HepG2 (cell line): ENCODE measurements at places on chromosomes 4 and X. TPM values are rescaled to one million over a fixed set of nuclear protein-coding genes. Genes with fewer than 3 reads are reported as not detected.

The HERC6 gene
- total RNA-seq: 2.0 and 2.7 TPM in 2 replicates

- no peak for DNase-seq
Measured at GRCh38 chr4:83589279-83589678, 53.4 kb downstream of the GPAT3 start.

DNA sequence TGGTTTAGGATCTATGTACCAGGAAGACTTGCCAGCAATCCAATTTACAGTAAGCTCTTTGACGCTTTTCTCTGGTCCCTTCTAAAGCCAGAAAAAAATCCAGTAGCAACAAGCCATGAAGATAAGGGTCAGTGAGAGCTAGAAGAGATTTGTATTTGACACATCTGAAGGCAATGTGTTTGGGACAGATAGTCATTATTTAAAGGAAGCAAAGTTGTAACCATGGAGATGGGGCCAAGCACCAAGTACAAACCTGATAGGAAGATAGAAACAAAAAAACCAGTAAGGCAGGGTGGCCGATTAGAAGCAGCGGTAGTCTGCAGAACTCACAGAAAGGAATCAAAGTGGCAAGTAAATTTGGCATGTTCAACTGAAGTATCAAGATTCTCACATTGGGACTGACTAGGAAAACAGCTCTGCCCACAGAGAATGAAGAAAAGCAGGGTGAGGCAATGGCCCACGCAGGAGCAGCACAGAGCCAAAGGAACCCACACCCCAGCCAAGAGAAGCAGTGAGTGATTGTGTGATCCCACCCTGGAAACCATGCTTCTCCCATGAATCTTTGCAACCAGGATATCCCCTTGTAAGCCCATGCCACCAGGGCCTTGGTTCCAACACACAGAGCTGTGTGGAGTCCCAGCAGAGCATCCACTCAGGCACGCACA lies 12.9 kb upstream of the C4orf54 start:
- DNase-seq: no peak

DNA sequence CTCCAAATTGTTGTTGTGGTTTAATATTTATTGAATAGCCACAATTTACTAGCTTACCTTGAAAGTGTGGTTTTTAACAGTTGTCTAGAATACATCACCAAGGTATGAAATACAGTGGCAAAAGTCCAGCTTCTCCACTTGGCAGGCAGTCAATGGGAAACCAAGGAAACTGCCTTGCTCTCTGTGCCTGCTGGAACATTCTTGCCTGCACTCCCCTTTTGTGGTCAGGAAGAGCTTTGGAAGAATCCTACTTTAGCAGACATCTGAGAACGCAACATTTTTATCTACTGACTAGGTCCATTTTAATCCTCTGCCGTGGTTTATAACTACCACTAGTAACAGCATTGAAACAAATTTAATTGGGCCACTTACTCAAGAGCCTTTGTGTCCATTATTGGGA lies 64.5 kb downstream of the TENM3 start:
- DNase-seq: no peak

The TIMM17B gene
- 53.4 and 56.0 TPM in 2 replicates for total RNA-seq

GRCh38 chrX:115177932-115178331 lies 11.3 kb upstream of the RBMXL3 start:
- DNase-seq: no peak

- no peak for DNase-seq
Measured at GRCh38 chrX:16177260-16177659, 10.0 kb downstream of the MAGEB17 start.

DNA sequence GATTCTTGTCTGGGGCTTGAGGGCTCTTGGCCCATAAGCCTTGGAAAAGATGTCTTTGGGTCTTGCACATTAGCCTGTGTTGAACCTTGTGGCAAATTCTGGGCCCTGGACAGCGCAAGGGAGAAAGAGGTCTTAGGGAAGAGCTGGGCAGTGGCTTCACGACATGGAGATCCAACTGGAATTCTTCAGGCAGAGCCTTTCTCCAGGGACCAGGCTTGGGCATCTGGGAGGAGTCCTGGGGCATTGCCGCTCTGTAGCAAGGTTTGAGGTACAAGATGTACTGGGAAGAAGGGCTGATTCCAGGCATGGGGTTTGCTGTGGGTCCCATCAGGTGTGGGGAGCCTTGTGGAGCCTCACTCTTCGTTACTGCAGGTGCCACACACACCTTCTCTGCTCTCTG lies 104.0 kb upstream of the ACTRT1 start:
- DNase-seq: no peak

GRCh38 chr4:7210824-7211223 lies 18.5 kb downstream of the SORCS2 start:
- no peak for DNase-seq

DNA sequence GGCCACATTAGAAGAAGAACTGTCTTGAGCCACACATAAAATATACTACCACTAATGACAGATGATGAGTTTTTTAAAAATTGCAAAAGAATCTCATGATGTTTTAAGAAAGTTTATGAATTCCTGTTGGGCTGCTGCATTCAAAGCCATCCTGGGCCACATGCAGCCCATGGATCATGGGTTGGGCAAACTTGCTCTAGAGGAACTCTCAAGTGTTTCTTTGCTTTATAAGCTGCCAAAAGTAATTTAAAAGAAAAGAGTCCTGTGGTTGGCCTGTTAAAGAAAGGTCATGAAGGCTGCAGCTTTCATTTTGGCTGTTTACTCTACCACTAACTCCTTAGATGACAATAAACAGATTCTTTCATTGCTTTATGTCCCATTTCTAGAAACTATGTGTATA lies 218.2 kb downstream of the SCFD2 start:
- no peak for DNase-seq

DNA sequence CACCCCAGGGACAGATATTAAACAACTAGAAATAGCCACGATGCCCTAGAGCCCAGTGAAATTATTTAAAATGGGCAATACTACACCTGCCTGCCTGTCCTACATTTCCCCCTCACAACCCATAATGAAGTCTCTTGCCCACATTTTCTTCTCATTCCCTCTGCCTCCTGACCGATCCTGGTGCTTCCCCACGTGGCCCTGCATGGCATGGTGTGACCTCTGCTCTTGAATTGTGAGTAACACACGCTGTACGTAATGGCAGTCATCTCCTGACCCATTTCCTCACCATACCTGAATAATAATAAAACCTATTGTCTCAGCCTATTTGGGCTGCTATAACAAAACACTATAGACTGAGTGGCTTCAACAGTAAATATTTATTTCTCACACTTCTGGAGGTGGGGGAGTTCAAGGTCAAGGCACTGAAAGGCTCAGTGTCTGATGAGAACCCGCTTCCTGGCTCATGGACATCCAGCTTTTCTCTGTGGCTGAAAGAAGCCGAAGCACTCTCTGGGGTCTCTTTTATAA lies 77.0 kb upstream of the ENPP6 start:
- no peak for DNase-seq

GRCh38 chrX:153611298-153612095 lies 12.6 kb upstream of the CCNQ start:
- DNase-seq: no peak

DNA sequence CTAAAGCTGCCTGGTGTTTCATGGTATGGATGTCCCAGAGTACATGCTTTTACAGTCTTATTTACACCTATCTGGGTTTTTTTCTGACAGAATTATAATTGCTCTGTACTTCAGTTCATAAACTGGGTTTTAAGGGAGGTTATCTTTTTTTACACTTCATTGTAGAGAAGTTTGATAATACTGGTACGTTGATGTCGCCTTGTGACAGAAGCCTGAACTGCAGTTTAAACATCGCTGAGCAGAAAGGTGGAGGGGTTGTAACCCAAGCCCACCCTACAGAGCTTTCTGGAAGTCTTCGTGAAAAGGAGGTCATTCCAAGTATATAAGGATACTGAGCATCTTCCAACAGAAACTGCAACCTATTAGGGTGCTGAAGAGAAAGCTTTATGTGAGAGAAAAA lies 46.4 kb downstream of the BEX1 start:
- DNase-seq: no peak

The IL9R gene
- total RNA-seq: not detected in 2 replicates

GRCh38 chrX:129793604-129794191 lies 13.9 kb downstream of the SASH3 start:
- DNase-seq: no peak

The CTAG1B gene
- not detected in 2 replicates for total RNA-seq

- DNase-seq: no peak
Measured at GRCh38 chrX:13741695-13742094, 7.1 kb downstream of the OFD1 start.

DNA sequence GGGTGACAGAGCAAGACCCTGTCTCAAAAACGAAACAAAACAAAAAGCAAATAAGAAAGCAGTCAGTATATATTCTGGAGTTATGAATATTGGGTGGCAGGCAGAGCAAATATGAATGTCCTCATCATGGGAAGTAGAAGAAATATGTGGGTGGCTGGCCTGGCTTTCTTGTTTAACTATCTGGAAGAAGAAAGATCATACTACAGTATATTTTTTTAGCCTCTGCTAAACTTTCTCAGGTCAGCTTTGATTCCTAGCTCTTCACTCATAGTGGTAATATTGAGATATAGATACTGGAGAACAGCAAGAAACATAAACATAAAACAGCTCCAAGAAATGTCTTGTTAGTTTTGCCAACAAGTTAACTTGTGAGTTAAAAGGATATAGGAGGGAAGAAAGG lies 192.5 kb downstream of the SOWAHB start:
- DNase-seq: no peak

The RRH gene
- total RNA-seq: 0.07 and 0.22 TPM in 2 replicates

- DNase-seq: no peak
Measured at GRCh38 chrX:12007881-12008280, 130.4 kb upstream of the FRMPD4 start.

- DNase-seq: no peak
Measured at GRCh38 chrX:108397627-108398391, 40.4 kb downstream of the COL4A6 start.

The FREM3 gene
- not detected in 2 replicates for total RNA-seq

DNA sequence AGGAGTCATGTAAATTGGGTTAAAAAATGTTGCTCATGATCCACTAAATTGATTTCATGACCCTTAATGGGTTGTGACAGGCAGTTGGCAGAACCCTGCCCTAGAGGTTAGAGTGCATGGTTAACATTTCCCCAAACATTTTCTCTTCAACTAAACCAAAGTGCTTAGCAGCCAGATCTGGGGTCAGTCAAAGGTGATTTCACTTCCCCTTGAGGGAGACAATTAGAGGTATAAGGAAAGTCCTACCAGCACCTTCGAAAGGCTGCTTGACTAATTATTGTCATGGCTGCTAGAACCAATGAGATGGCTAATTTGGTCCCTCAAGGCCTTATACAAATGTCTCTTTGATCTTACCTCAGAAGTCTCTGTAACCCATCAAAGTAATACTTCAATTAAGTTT lies 30.9 kb upstream of the INTS6L start:
- no peak for DNase-seq

DNA sequence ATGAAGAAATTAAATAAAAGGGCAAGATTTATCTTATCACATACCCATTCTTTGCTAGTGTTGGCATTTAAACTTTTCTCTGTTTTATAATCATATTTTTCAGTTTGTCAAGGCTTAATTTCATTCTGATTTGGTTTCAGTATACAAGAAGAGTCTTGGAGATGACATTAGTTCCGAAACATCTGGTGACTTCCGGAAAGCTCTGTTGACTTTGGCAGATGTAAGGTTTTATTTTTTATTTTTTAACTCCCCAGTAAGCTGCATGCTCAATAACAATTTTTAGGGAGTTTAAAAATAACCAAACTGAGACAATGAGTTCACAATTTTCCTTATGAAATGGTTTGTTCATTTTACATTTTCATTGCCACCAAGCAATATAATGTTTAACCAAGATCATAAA lies 39.8 kb downstream of the ANXA3 start:
- DNase-seq: no peak

GRCh38 chr4:40881851-40882250 lies 132.1 kb downstream of the NSUN7 start:
- no peak for DNase-seq

The PDCL2 gene
- not detected in 2 replicates for total RNA-seq

DNA sequence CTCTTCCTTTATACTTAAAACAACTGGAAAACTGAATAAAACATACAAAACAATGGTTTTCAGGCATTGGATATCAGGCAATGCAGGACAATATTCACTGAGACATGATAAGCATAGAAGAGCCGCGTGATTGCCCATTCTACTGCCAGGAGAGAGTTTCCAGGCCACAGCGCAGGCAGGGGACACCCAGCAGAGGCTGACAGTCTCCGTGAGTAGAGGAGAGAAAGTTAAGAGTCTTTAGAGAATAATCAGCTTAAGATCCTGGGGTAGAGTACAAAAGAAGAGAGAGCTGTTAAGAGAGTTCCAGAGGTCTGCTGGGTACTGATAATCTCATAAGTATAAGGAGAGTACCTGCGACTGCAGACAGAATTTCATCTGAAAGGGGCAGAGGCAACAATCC lies 18.4 kb upstream of the FRAS1 start:
- DNase-seq: no peak

DNA sequence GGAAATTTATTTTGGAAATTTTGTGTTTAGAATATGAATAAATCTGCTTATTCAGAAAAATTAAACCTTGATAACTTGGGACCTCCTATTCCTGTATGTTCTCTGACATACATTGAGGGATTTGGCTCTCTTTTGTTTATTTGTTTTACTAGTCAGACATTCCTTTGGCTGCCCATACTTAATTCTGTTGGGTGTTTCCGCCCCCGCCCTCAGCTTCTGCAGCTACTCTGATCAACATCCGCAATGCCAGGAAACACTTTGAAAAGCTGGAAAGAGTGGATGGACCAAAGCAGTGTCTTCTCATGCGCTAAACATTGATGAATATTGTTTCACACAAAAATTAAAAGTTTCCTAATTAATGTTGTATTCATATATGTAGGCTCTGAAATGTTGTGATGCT lies 40.5 kb downstream of the RRAGB start:
- no peak for DNase-seq

DNA sequence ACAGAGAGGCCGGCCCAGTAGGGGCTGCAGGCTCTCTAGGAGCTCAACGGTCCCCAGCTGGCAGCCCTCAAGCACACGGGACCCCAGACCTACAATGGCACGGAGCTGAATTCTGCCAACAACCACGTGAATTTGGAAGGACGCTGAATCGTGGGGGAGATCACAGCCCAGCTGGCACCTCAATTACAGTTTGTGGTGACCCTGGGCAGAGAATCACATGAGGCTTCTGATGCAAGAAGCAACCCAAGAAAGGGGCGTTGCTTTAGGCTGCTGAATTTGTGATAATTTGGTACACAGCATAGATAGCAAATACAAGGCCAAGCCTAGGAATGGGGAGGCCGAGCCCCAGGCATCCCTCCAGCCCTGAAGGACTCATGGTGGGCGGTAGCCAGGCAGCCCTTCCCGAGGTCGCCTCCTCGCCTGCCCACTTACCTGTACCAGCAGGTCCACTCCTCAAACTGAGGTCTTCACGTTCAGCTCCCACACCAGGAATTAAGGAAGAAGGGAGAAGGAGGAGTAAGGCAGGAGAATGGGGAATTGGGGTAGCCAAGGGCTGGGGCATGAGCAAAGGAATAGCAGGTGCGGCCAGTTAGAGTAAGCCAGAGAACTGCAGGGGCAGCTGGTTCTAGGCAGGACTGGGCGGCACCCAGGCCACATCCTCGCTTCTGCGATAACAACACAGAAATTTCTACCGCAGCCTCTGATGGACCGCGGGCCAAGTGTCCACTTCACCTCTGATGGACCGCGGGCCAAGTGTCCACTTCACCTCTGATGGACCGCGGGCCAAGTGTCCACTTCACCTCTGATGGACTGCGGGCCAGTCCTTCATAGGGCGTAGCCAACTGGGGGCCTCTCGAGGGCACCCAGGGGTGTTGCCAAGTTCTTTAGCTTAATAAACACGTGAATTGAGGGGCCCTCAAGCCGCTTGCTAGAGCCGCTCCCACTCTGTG lies 23.4 kb upstream of the HTRA3 start:
- DNase-seq: no peak

The CTAG1A gene
- not detected in 2 replicates for total RNA-seq

The CXorf49 gene
- not detected in 2 replicates for total RNA-seq

The GLRB gene
- total RNA-seq: 0.24 TPM in 1 of 2 replicates, not detected in the other

The GLA gene
- 33.3 and 59.3 TPM in 2 replicates for total RNA-seq

- DNase-seq: no peak
Measured at GRCh38 chr4:15683143-15683495, 1.5 kb downstream of the FAM200B start.
